NB4 (cell line): ENCODE measurements at places on chromosomes 7 and 10.

DNA sequence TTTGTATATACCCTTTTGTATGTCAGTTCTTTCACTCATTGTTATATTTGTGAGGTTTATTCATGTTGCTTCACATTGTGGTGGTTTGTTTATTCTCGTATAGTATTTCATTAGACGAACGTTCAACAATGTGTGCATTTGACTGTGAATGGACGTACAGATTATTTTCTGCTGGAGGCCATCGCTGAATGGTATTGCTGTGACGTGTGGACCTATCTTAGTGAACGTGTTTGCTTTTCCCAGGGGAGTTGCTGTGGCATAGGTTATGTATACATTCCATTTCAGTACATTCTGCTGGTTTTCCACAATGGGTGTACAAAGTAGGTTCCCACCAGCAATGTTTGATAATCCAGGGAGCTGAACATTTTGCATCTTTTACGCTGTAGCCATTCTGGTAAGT lies 31.1 kb upstream of the PLEKHS1 start:
- DNase-seq = no peak

GRCh38 chr7:47561715-47562446 lies 20.0 kb downstream of the TNS3 start:
- no peak for DNase-seq

- no peak for DNase-seq
Observed at GRCh38 chr7:91459539-91459938, 195.3 kb downstream of the FZD1 start.

- no peak for DNase-seq
Observed at GRCh38 chr7:135208102-135208793, 3.1 kb downstream of the WDR91 start.

GRCh38 chr7:356087-356486 lies 66.1 kb downstream of the FOXL3 start:
- DNase-seq = no peak

- no peak for DNase-seq
Observed at GRCh38 chr7:73896454-73896853, 35.5 kb downstream of the TMEM270 start.

DNA sequence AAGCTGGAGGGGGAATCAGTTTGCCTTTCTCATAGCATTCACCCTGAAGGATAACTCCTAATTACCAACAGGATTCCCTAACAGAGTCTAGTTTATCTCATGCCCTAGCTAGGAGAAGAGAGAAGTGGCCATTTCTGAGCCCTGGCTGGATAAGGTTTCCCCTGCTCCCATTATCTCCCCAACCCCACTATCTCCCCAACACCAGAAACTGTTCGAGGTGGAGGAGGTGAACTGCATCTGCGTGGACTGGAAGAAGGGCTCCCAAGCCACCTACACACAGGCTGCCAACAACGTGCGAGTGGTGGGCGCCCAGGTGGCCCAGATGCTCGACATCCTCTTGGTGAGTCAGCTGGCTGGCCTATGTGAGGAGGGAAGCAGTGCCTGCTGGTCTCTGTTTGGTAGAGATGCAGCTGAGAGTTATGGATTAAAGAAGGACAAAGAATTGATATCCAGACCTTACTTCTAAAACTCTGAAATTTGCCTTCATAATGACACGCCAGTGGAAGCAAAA lies 3.8 kb downstream of the PNLIPRP1 start:
- DNase-seq = no peak

DNA sequence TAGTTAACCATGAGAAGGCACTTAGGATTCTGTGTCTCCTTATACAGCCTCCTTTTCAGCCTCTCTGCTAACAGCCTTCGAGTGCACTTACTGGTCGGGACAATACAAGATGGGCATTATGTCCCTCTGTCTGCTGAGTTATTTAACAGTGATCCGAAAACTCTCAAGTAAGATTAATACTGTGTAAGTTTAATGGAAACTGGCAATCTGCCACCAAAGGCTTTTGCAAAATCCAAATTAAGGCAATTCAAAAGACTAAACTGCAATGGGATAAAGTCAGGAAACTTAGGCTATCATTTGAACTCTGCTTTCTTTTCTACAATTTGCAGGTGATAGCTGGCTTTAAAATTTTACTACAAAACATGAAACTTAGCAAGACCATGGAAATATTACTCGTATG lies 477.8 kb downstream of the TFEC start:
- no peak for DNase-seq

- no peak for DNase-seq
Observed at GRCh38 chr7:18538554-18539250, 43.2 kb downstream of the HDAC9 start.

DNA sequence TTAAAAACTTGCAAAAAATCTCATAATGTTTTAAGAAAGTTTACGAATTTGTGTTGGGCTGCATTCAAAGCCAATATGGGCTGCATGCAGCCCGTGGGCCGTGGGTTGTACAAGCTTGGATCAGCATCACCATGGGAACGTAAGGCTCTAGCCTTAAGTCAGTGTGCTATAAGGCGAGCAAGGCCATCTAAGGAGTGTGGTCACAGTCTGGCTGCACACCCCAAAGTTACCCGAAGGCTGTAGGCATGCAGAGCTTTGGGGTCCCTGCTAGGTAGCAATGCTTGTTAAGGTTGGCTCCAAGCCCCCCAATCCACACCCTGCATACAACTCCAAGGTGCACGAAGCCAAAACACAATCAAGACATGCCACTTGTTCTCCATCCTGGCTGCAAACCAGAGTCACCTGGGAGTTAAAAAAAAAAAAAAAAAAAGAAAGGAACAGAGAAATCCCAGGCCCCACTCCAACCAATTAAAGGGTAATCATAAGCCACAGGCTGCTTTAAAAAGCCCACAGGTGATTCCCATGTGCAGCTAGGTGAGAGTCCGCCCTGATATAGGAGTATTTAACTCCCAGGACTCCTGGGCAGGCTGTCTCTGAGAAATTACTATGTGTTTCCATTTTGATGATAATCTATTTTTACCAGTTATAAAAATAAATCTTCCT lies 8.5 kb upstream of the PNLIPRP2 start:
- DNase-seq = no peak

GRCh38 chr10:69402386-69402785 lies 14.3 kb downstream of the TACR2 start:
- DNase-seq = no peak

- DNase-seq = no peak
Observed at GRCh38 chr10:20091698-20092097, 275.5 kb downstream of the PLXDC2 start.

DNA sequence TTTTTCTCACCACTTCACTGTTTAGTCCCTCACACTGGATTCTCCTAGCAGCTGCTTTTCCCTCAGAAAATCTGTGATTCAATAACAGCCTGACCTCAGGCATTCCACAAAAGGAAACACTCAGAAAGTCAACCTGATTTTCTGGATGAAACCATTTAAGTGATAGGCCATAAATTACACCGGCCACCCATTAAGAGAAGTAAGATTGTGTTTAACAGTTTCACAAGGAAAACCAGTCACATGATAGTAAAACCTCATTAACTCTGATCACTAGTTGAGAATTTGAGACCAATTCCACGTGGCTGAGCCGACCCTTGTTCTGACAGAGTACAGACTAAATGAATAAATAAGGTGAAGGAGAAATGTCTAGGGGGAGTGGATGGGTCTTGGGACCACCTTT lies 7.7 kb downstream of the GRM8 start:
- DNase-seq = no peak

- peak; percentile 82 for DNase-seq
Observed at GRCh38 chr10:50224330-50224952, 26.9 kb downstream of the ASAH2 start.

DNA sequence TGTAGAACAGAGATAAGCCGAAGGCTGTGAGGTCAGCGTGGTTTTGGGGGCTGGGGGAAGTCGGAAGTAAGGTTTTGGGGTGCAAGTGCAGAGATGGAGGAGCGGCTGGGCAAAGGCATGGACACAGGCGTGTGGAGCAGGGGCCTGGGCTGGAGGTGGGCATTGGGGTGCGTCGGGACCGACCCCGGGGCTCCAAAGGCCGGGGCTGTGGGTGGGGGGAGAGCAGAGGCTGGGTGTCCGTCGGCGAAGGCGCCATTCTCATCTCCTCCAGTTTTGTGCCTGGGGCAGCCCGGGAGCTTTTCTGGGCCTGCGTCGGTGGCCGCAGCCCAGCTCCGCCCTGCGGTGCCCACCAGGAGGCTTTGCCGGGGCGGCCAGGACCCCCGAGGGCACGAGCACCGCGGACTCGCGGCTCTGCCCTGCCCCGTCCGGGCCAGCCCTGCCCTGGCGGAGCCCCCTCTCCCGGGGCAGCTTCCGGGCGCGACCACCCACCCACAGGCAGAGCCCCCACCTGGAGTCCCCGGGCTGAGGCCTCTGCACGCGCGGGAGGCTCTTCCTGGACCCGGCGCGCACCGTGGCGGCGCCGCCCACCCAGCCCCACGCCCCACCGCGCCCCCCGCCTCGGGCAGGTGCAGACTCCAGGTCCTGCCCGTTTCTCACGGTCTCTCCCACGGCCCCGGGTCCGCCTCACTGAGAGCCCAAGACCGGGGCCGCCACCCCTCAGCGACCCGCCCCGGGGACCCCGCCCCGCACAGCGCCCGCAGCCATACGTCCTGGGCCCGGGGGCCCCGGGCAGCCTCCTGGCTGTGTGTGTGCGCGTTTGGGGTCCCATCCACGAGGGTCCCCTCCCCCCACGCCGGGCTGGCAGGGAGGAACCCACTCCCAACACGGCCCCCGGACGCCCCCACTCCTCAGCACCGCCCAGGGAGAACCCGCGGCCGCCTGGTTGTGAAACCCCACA lies 7.7 kb upstream of the SCART1 start:
- no peak for DNase-seq

GRCh38 chr10:89327803-89328441 lies at the start of gene IFIT3:
Gene IFIT3 (plus strand): TSS chr10:89327997. CDS start chr10:89328074, 77 bp downstream.
- peak; percentile 80 for DNase-seq

GRCh38 chr7:37536706-37537105 lies 88.0 kb upstream of the ELMO1 start:
- DNase-seq = no peak

- no peak for DNase-seq
Observed at GRCh38 chr7:17557251-17557671, 258.8 kb downstream of the AHR start.

- DNase-seq = no peak
Observed at GRCh38 chr10:58268454-58268945, 462 bp upstream of the CISD1 start.

- no peak for DNase-seq
Observed at GRCh38 chr7:3559278-3559677, 258.2 kb downstream of the SDK1 start.

- peak; percentile 72 for DNase-seq
Observed at GRCh38 chr7:17638727-17639126, 301.6 kb downstream of the SNX13 start.

GRCh38 chr7:90432752-90433151 lies 29.5 kb downstream of the CLDN12 start:
- DNase-seq = no peak

DNA sequence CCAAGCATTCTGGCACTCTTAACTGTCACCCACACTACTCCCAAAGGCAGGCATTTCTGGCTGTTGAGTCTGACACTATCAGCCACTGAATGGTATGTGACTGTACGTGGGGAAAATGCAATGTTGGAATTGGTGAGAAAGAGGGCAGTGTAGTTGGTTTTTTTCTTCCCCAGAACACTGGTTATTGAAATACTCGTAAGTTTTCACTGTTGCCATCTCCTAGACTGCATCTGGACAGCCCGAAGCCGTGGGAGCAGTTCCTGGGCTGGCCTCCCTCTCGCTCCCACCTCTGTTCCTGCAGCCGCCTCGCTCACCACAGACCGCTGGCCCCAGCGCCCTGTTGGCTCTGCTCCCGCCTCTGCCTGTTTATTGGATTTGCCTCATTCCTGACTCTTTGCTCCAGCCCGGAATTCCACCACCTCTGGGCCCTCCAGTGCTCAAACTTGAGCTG lies 5.7 kb downstream of the PLCE1 start:
- DNase-seq = no peak

- DNase-seq = no peak
Observed at GRCh38 chr10:129533281-129533680, 66.2 kb downstream of the MGMT start.

- no peak for DNase-seq
Observed at GRCh38 chr10:110812583-110812982, 59.1 kb upstream of the PDCD4 start.

DNA sequence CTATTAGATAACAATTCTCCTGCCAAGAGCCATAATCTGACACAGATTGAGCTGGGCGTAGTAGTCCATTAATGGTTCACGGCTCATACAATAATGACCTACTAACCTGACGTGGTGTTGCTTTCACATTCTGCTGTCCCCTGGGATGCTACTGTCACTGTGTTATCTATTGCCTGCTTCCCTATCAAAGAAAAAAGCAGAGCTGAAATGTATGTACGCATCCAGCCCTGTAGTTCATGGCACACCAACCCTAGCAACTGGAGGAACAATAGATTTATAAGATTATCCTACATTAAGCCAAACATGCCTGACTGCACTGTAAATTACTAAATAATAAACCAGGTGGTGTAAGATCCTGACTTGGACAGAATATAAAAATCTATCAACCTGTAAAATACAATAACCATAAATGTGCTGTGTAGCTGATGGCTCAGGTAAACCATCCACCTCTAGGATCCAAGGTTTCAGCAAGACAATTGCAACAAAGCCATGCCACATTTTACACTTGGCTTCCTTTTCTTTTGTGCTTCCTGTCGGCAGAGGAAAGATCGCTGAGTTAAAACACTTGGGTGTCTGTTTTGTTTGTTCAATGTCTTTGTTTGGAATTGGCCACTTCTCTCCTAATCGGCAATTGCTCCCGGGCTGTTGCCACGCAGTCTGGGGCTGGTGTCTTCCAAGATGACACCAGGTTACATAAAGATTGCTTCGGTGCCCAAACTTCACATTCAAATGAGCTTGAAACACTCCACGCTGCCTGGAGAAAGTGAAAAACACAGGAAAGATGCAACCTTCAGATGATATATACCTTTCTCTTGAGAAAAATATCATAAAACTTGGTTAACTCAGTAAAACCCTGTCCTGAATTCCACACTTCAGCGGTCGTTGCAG lies 143.9 kb upstream of the MGMT start:
- DNase-seq = no peak

- no peak for DNase-seq
Observed at GRCh38 chr10:34474555-34475273, 340.4 kb downstream of the PARD3 start.

- no peak for DNase-seq
Observed at GRCh38 chr7:115869190-115869589, 161.4 kb downstream of the TFEC start.

DNA sequence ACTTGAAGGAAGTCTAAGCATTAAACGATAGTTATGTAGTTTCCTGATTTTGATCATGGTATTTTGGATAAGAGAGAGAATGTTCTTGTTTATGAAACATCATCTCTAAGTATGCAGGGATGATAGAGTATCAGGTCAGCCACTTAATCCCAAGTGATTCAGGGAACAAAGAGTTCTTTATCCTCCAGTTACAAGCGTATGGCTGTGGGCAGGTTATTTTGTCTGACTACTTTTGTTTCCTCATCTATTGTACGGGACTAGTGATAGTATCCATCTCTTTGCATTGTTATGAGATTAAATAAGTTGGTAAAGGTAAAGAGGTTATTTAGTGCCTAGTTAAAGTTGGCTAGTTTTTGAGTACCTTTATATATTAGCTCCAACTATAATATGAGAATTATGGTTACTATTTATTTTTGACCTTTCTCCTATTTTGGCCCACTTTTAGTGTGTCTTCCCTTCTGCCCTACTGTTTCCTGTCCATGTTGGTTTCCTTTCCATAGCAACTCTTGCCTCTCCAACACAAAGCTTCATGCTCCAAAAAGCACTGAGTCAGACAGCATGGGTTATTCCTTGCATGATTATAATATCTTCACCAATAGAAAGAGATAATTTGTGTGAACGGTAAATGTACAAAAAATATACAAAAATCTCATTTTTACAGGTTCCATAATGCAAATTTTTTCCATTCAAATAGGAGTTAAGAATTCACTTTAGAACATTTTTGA lies 65.4 kb downstream of the SP8 start:
- DNase-seq = no peak

GRCh38 chr10:96512524-96513304 lies 1.0 kb downstream of the TLL2 start:
- DNase-seq = peak; percentile 41
